ENCODE measurements at places on chromosomes 12 and 14. TPM values are rescaled to one million over a fixed set of nuclear protein-coding genes. Genes with fewer than 3 reads are reported as not detected.
A peak's percentile ranks its signal among the peaks of the same experiment; 100 is the strongest.

- DNase-seq = peak; percentile 91
Observed at GRCh38 chr12:121797937-121798786, 4.7 kb upstream of the RHOF start.

Gene TMEM121
- 4.0 TPM for total RNA-seq

Gene ARMH4
- 8.4 TPM for total RNA-seq

GRCh38 chr14:79587875-79588274, 623.4 kb downstream of the DIO2 start:
- no peak for DNase-seq

GRCh38 chr12:75747572-75748021, 236.2 kb upstream of the KRR1 start:
- DNase-seq = no peak

DNA sequence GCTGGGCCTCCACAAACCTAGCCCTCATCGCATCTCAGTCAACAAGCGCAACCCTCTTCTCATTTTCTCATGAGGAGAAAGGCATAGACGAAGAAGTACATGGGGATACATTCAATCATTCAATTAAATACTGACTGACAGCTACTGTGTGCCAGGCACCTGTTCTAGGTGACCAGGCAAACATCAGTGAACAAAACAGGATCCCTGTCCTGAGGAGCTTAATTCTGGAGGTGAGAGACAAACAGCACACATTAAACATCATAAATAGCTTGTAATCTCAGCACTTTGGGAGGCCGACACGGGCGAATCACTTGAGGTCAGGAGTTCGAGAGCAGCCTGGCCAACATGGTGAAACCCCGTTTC, 362 bp upstream of the ACYP1 start:
- no peak for DNase-seq

Data from left ventricle myocardium superior (tissue), 1 donor.